ENCODE measurements at places on chromosomes 1 and 21.

DNA sequence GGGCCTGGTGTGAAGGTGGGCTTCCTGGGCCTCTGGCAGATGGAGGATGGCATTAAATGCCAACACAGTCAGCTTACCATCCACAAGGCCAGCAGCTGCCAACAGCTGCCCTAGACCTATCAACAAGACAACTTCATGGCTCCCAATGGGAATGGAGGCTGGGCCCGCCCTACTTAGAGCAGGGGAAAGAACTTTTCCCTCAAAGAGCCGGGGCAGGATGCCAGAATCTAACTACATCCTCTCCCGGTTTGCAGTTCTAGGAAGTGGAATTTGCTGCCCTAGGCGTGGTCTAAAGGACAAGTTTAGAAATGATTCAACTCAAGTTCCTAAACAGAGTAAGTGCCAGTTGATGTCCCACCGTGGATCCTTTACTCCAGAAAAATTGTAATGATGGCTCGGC lies 13.1 kb downstream of the ICMT start:
- DNase-seq = no peak

DNA sequence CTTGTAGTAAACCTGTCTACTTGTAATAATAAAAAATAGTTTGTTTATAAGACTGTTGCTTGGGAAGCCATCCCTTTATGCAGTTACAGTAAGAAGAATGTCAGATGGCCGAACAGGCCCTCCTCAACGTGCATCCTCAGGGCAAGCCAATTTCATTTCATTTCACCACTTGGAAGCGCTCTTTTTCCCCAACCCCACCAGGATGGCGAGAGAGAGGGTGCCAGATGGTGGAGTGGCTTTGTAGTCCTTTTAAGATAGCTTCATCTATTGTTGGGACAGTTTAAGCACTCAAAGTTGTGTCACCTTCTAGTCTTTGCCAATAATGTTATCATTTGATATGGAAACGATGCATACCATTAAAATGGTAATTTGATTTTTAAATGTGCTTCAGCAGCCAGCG lies 356.3 kb upstream of the CAMK1G start:
- no peak for DNase-seq

GRCh38 chr21:25371841-25372425 lies 235.3 kb downstream of the MRPL39 start:
- no peak for DNase-seq

DNA sequence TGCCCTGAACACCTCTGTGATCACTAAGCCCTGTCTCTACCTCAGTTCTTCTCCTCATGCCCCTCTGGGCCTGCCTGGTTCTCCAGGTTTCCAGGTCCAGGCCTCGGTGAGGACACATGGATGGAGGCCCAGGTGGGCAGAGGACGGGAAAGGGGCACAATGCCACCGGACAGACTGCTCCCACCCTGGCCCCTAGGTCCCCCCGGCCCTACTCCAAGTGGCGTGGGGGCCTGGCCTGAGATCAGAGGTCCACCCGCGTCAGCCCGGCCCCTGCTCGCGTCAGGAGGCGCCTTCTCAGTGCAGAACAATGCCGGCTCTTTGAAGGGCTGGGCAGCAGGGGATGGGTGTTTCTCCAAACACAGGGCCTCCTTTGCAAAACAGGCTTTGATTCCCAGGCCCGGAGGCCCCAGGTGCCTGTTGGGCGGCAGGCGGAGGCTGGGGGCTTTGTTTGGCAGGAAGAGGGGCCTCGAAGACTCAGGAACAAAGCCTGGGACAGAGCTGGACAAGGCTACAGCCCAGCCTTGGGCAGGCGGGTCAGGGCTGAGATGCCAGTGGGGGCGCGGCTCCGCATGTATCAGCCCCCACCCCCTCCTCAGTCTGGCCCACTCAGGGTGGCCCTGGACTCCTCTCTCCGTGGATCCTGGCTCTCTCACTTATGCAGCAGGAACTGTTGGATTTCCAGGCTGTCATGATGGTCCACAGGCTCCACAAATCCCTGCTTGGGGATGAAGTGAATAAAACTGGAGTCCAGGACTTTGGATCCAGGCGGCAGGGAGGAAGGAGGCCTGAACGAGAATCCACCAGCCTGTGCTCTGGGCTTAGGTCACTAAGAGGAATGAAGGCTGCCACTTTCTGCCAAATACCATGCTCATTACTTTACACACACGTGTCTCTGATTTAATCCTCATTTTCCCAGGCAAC lies 77.4 kb upstream of the SLC2A1 start:
- no peak for DNase-seq

GRCh38 chr1:237041795-237042525 lies at the start of gene RYR2:
RYR2 (plus strand) TSS chr1:237042184; CDS start chr1:237042522, 338 bp downstream.
- peak; percentile 36 for DNase-seq

DNA sequence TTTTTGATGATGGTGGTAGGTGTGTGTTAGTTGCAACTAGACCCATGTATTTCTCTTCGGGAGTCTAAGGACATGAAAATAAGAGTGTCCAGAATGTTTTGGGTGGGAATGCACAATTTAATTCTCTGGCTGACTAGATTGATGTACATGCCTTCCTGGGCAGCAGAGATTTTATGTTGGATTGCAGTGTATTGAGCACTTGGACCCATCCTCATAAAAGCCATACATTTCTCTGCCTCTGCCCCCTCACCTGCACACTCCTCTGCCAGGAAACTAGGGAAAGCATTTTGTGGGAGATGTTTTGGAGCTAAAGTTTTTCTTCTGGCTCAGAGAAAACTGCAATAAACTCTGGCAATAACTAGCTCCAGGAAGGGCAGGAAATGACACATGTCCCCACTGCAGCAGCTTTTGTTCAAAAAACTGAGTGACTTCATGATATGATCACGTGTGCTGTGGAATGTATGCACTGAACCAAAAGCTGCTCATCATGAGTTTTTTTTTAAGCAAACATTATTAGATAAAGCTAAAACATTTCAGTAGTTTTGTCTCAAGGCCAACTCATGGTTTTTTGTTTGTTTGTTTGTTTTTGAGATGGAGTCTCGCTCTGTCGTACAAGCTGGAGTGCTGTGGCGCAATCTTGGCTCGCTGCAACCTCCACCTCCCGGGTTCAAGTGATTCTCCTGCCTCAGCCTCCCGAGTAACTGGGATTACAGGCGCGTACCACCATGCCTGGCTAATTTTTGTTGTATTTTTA lies 17.6 kb downstream of the RIT1 start:
- DNase-seq = no peak

- no peak for DNase-seq
These were observed 289.8 kb upstream of the SNX7 start for GRCh38 chr1:98371764-98372163.

GRCh38 chr21:22881131-22881530 lies 1882.9 kb downstream of the NCAM2 start:
- no peak for DNase-seq

DNA sequence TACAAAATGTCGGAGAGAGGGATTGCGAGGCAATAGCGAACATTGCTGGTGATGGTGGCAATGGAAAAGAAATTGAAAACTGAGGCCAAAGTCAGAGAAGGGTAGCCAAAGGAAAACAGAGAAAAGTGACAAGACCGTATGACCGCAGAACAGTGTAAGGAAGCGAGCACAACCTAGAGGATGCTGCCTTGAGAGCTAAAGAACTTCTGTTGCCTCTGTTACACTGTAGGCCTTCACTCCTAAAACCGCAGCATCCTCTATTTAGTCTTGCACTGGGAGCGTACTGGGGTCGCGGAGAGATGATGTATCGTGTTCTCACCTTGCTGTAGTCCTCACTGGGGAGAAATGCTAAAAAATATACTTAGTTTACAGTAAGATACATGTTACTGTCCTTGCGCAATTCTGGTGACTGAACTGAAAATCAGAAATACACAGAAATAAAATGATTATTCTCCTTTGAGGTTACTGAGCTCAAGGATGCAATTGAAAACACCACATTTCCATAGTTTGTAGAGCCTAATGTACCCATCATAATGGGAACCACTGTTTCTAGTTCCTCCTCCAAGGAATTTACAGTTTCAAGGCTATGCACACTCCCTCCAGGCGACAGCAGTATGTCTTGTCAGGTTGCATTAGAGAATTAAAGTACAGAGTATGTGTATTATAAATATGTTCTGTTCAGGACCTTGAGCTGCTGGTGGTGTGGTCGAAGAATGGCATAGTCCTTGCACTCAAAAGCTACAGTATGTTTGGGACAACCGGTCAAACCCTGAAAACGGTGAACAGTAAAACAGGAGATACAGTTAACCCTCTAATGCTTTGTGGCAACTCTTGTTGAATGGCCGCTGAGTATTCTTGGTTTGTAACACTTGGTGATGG lies 1.3 kb downstream of the NEK7 start:
- DNase-seq = no peak

GRCh38 chr21:18147678-18148077 lies 97.0 kb upstream of the CHODL start:
- no peak for DNase-seq

DNA sequence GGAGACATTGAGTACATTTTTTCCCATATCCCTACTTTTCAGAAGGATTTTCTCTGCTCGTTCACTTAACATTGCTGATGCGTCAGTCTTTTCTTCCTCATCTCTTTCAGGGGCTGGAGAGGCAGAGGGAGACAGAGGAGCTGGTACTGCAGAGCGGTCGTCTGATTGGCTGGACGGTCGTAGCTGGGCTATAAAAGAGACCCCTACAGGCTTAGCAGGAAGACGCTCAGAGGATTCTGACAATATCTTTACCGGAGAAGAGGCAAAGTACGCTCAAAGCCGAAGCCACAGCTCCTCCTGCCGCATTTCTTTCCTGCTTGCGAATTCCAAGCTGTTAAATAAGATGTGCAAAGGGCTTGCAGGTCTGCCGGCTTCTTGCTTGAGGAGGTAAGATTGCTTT lies at the start of gene RGS4:
Gene RGS4, plus strand, starts transcription at position 220 of the 400 bp plus-strand sequence. Its CDS starts 124 bp downstream, at position 344.
- DNase-seq = no peak

DNA sequence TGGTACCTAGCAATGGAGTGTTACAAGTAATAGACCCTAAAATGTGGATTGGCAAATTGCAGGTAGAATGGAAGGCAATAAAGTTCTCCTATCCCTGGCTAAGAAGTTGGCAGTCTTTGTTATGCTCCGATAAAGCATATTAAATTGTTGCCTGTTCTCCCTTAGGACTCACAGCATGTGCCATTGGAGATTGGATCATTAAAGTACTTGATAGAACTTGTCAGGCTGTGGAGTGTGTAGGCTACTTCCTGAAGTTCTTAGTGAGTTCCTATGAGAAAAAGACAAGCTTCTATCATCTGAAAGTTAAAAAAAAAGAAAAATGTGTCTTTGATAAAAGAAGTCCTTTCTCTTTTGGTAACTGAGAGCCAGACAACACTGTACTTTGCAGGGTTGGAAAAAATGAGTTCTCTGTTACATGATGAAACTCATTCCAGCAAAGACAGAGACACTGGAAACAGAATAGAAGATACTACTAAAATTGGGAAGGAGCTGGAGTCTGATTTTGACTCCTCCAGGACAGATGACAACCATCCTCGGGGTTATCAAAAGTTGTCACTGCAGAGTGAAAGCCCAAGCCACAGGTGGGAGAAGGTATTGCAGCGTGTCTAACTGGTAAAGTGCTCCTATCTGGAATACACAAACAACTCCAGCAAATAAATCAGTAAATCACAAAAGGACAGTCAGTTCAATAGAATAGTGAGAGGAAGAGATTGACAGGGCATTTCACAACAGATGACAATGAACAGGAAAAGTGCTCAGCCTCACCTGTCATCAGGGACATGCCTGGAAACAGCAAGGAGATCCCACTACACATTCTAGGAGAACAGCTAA lies 87.5 kb upstream of the WDR26 start:
- DNase-seq = no peak

GRCh38 chr1:201552941-201553351 lies 14.0 kb downstream of the NAV1 start:
- no peak for DNase-seq

Measured in activated naive CD8-positive, alpha-beta T cell treated with anti-CD3 and anti-CD28 coated beads for 36 hours (primary cell).